NCI-H2107 (cell line): ENCODE measurements at places on chromosomes 3 and 15.

- no peak for DNase-seq
These were observed 434.2 kb upstream of the ONECUT1 start for GRCh38 chr15:53224371-53224770.

DNA sequence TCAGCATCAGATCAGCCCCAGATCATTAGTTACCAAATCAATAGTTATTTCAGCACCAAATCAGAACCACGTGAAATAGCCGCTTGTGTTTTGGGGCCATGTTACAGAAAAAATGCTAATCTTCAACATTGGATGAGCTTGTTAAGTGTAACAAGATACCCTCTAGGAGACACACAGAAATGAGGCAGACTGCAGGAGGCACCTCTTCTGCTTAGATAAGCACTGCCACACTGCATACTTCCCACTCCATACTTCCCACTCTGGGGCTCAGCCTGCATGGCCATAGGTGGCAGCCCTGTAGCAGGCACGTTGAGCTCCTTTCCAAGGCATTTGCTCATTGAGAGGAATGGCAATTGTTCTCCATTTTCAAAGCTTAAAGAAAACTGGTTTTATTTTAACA is 73.3 kb downstream of the CHCHD6 start:
- no peak for DNase-seq

GRCh38 chr15:77862651-77863104 is 214.8 kb downstream of the TBC1D2B start:
- no peak for DNase-seq

GRCh38 chr3:26369133-26369532 is 253.4 kb upstream of the LRRC3B start:
- DNase-seq, result no peak

DNA sequence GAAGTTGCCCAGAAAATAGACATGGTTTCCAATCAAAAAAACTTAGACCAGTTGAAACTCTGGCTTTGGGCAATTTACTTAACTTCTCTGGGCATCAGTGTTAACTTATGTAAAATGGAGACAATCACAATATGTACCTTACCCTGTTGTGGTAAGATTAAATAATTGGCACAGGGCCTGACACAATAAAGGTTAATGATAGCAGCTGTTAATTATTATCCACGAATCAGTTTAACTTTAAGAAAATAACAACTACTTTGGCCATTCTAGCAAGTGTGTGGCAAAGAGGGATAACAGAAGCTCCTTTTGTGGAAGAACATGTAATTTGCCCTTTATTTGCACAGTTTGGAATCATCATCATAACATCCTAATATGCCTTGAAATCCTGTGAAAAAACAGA is 787.6 kb downstream of the FHIT start:
- no peak for DNase-seq

DNA sequence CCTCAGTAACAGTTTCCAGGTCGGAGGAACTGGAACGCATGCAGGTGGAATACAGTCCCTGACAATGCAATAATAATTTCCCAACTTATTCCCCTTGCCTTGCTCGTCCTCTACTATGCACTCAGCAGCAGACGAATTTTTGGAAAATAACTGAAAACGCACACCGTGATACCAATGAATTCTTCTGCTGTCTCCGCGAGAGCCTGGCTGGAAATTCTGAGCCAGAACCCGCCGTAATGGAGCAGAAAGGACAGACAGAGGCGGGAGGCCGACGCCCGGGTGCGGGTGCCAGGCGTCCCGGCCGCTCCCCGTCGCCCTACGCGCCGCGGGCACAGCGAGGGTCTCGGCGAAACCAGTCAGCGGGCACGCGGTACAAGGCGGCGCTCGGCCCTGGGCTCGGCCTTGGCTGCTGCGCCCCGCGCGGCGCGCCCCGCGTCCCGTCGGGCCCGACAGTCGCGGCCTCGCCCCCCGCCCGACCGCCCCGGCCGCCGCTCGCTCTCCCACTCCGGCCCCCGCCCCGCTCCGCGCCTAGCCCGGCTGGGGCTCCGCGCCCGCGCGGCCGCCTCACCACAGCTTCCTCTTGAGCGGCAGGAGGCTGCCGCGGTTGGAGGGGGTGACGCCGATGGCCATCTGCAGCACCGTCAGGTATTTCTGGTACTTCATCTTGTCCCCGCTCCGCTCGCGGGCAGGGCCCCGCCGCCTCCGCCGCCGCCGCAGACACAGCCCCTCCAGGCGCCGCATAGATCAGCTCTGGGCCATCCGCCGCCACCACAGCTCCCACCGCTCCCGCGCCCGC is 114.5 kb upstream of the GOLGA8J start:
- DNase-seq, result no peak

GRCh38 chr15:51874751-51875644 is 45.5 kb downstream of the TMOD3 start:
- no peak for DNase-seq

DNA sequence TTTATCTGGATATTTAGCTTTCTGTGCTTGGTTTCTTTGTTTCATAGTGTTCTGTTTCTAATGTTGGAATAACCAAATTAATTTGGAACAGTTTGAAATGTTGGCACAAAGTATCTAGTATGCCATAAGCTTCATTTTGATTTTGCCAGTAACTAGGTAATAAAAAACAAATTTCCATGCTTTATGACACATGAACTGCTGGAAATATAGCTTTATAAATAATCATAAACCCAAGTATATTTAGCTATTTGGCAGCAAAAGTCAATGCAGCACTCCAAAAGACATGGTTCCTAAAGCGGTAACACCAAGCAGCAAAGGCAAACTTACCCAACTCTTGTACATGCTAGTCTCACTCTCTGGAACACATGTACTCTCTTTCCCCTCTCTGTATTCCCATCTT is 106.0 kb upstream of the CCNL1 start:
- no peak for DNase-seq

GRCh38 chr3:45655906-45656305 is 33.3 kb upstream of the SACM1L start:
- no peak for DNase-seq

- DNase-seq, result no peak
These were observed 947.3 kb downstream of the ROBO1 start for GRCh38 chr3:78820542-78820941.

GRCh38 chr3:11764931-11765363 is 81.7 kb downstream of the TAMM41 start:
- no peak for DNase-seq
